ENCODE measurements at places on chromosomes 11 and 22.

- peak; percentile 29 for DNase-seq
These were observed 1.6 kb downstream of the APOL2 start for GRCh38 chr22:36237462-36238372.

DNA sequence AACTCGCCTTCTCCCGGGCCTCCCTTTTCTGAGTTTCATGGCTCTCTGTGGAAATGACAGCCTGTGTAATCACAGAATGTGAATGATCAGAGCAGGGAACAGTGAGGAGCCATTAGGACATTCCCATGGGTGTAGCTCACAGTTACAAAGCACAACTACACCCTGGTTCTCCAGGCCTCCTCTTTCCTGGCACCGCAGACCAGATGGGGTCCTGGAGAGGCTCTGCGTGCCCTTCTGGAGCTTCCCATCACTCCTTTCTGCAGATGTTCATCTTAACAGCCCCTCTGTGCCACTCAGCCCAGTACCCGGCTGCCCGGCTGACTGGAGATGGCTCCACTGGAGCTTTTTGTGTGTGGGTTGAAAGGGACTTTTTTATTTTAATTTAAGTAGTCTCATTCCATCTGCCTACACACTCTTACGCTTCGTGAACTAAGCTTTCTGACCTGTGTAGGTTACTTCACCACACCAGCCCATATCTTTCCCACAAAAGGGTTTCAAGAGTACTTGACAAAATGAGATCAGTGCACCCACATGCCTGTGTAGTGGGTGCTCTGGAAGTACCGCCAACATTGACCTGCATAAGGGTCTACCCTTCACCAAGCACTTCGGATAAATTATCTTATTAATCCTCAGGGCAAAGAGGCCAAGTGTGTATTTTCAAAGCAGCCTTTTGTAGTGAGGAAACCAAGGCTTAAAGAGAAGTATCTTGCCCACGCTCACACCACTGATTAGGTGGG is 29.8 kb downstream of the SREBF2 start:
- DNase-seq, result peak; percentile 61

- DNase-seq, result no peak
These were observed 54.2 kb upstream of the AMPD3 start for GRCh38 chr11:10400856-10401255.

GRCh38 chr11:118619444-118620197 is 12.2 kb downstream of the PHLDB1 start:
- DNase-seq, result no peak

DNA sequence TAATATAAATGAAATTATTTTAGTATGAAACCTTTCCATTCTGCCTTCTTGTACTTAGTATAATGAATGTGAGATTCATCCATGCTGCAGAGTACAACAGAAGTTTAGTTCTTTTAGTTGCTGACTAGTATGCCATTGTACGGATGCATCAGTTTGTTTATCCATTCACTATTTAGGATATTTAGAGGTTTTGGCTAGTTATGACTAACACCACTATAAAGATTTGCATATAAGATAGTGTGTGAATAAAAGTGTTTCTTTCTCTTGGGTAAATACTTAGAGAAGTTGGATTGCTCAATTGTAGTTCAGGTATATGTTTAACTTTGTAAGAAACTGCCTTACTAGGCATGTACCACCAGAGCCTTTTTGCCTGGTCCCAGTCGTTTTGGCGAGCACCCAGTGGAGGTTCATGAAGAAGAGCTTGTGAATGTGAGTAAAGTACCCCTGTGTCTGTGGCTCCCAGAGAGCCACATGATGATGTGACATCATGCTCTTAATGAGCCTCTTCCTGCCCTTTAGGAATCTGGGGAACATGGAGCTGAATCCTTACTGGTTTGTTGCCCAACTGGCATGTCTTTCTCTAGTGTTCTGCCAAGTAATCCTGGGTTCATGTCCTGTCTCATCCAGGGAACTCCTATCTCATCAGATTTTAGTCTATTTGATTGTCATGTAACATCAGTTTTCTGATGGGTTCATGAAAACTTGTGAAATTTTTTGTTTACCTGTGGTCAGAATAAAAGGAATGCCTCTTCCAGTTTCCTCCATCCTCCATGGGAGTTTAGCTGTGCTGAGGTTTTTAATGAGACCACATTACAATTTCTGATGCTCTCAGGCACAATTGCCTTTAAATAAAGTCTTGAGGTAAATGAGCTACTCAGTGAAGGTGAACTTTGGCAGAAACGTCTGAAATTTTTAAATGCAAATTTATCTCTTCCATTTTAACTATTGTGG is 234.8 kb downstream of the CASP12 start:
- DNase-seq, result no peak

- DNase-seq, result peak; percentile 84
These were observed 106.1 kb downstream of the SLC1A2 start for GRCh38 chr11:35313066-35313759.

DNA sequence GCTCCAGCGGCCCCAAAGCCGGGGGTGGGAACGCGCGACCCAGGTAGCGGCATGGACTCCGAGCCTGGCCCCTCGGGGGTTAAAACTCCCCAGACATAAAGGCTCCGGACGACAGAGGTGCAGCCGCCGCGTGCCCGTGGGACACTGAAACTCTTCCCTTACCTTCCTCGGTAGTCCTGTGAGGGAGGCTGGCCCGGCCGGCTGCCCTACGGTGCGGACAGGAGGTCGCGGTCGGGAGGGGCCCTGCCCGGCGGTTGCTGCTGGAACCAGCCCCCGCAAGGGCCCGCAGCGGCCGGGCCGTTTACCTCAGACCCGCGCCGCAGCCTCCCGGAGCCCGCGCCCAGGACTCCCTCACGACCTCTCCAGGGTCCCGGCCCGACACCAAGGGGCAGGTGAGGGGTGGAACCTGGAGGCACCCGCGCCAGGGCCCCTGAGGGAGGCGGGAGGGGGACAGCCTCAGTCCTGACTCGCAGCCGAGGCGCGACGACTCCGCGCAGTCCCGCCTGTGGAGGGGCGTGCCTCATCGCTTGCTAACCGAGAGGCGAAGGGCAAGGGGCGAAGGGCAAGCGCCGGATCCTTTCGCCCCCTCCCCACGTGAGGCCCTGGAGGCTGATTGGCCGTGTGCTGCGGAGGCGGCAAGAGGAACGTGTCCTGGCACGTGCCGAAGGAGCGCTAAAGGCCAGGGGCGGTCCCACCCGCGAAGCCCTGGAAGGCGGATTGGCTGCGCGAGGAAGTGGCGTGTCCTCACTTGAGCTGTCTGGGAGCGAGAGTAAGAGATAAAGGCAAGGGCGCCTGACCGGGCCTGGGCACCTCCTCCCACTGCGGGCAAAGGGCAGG is at the start of gene UPB1:
UPB1 (plus strand) TSS at position 805 of the 837 bp plus-strand sequence. CDS start 72 bp downstream, outside the sequence.
- DNase-seq, result no peak
